Activated T-cell treated with anti-CD3 and anti-CD28 coated beads, Interleukin-2, amount 50 U/mL, for 4 hours (primary cell): ENCODE measurements at places on chromosomes 3 and 15. TPM values are rescaled to one million over a fixed set of nuclear protein-coding genes. Genes with fewer than 3 reads are reported as not detected.

- DNase-seq: no peak
Observed at GRCh38 chr3:48546203-48546829, 10.3 kb downstream of the PFKFB4 start.

- no peak for DNase-seq
Observed at GRCh38 chr3:115635406-115635805, 12.1 kb downstream of the GAP43 start.

DNA sequence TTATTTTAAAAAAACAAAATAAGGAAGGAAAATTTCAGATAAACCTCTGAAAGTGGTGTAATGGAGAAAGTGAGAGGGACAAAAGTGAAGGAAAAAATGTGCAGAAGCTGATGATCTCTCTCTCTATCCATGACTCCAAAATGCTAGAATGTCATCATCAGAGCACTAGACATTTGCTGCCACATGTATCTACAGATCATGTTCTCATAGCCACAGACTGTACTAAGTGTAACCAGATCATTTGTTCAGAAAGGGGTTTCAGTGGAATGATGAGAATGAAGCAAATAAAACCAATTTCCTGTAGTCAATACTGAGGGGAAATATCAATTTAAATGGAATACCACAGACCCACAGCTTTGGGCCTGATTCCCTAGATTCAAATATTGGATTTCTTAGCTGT is 104.3 kb upstream of the CHMP2B start:
- no peak for DNase-seq

- DNase-seq: no peak
Observed at GRCh38 chr3:131194816-131195215, 168.1 kb downstream of the NEK11 start.

Gene EBLN2
- total RNA-seq: 4.3 TPM

- DNase-seq: no peak
Observed at GRCh38 chr3:154121701-154122551, 736 bp downstream of the ARHGEF26 start.

DNA sequence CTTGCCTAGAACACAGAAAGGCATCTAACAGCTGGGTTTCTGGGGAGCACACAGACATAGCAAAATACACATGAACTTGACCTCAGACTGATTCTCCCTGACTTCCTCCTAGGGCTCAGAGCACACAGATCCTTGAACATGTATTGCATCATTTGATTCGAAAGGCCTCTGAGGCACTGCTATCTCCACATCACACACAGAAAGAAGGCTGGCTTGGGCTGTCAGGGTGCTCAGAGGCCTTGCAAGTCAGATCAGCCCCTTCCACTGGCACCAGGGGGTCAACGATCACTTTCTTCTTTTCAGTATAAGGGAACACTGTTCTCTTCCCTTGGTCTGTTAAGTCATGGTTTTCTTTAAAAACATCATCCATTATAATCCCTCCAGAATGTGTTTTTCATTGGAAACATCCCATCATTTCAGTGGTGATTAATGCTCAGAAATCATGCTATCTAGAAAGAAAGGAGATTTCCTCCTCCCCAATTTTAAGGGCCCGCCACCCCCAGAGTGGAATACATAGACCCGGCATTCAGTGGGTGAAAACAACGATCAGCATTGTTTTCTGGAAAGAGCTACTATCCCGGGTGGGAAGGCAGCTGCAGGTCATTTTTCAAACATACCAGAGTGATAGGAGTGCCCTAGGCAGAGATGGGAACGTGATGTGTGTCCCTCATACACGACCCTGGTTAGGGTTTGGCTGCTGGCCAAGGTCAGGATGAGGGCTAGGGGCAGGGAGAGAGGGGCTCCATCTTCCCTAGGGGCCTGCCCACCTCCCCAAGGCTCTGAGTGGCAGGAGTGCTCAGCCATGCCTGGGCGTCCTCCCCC is 253.3 kb upstream of the LYSMD4 start:
- DNase-seq: no peak

GRCh38 chr3:62128051-62128450 is 245.3 kb downstream of the FEZF2 start:
- no peak for DNase-seq

GRCh38 chr15:80581976-80582375 is 113.1 kb upstream of the ABHD17C start:
- DNase-seq: no peak
